ENCODE measurements at places on chromosomes 6 and 20. TPM values are rescaled to one million over a fixed set of nuclear protein-coding genes. Genes with fewer than 3 reads are reported as not detected.

The SSTR4 gene
- not detected for polyA plus RNA-seq

The CAGE1 gene
- not detected for polyA plus RNA-seq

The TRIM10 gene
- polyA plus RNA-seq: 1.5 TPM

The HLA-B gene
- polyA plus RNA-seq: 1,348 TPM

The PHACTR1 gene
- 3.3 TPM for polyA plus RNA-seq

The PARD6B gene
- 9.2 TPM for polyA plus RNA-seq

The SCUBE3 gene
- 2.5 TPM for polyA plus RNA-seq

The VGLL2 gene
- polyA plus RNA-seq: not detected

The ANGPT4 gene
- 0.24 TPM for polyA plus RNA-seq

The SMLR1 gene
- polyA plus RNA-seq: 5.1 TPM

The CTAGE9 gene
- polyA plus RNA-seq: not detected

The RAD21L1 gene
- polyA plus RNA-seq: not detected

The DEFB132 gene
- polyA plus RNA-seq: 0.24 TPM

The MCM8 gene
- polyA plus RNA-seq: 1.9 TPM

The TCP11 gene
- polyA plus RNA-seq: 0.41 TPM

The LRFN2 gene
- polyA plus RNA-seq: not detected

The RIMS1 gene
- polyA plus RNA-seq: not detected

The HLA-DOA gene
- 10.8 TPM for polyA plus RNA-seq

The C6orf136 gene
- polyA plus RNA-seq: 45.6 TPM

The HAO1 gene
- 0.86 TPM for polyA plus RNA-seq

The TRIM40 gene
- not detected for polyA plus RNA-seq

The PRKN gene
- polyA plus RNA-seq: 8.6 TPM

The HSPA1L gene
- polyA plus RNA-seq: 2.3 TPM

The SIRPA gene
- 24.7 TPM for polyA plus RNA-seq

The GSTA3 gene
- polyA plus RNA-seq: not detected
